ENCODE measurements at places on chromosomes 12 and 14. TPM values are rescaled to one million over a fixed set of nuclear protein-coding genes. Genes with fewer than 3 reads are reported as not detected.
A peak's percentile ranks its signal among the peaks of the same experiment; 100 is the strongest.

CYP46A1 gene
- 0.22 TPM for total RNA-seq

ABCC9 gene
- total RNA-seq = 0.63 TPM

SCFD1 gene
- total RNA-seq = 94.2 TPM

RASAL1 gene
- total RNA-seq = not detected

GRCh38 chr12:11705010-11705409, 55.5 kb downstream of the ETV6 start:
- DNase-seq = peak; percentile 70

DNA sequence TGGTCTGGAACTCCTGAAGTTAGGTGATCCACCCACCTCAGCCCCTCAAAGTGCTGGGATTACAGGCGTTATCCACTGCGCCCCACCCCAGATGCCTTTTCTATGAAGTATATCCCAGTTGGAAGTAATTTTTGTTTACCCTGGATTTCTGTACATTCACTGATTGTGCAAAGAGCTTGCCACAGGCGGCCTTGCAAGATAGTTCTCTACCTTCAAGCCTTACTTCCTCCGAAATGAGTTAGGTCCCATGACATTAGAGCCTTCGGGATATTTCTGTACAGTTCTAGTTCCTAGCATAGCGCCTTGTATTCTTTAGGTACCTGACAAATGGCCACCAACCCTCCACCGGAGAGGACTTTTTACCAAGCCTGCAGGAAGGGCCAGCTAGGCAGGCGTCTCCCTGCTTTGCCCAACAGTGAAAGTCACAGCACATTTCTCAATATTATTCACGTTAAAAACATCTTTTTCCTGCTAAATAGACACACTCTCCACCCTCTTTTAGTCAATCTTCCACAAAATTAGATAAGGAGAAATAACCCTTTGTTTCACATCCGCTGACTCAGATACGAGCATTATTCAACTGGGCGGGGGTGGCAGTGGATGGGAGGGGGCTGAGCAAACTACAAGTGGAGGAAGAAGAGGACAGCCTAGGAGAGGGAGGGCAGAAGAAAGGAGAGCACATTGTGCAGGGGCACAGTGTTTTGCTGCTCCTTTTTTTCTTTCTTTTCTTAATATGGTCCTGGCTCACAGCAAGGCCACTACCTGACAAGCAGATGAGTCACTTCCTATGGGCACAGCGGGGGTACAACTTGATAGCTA, 40.0 kb upstream of the CAPRIN2 start:
- DNase-seq = peak; percentile 89

DNA sequence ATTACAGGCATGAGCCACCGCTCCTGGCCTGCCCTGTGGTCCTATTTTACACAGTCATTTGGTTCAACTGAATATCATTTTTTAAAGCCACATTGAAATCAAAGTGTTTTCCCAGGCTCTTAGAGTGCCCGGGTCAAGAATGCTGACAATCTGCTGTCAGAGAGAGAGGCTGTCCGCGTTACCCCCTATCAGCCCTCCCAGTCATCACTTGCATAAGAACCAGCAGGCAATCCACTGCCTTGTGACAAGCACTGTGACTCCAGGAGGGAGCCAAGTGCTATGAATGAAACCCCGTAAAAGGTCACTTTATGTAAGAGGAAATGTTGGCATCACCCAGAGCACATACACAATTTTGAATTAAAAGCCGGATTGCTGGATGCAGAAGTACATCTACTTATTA, 13.5 kb downstream of the PHLDA1 start:
- DNase-seq = peak; percentile 82

DNA sequence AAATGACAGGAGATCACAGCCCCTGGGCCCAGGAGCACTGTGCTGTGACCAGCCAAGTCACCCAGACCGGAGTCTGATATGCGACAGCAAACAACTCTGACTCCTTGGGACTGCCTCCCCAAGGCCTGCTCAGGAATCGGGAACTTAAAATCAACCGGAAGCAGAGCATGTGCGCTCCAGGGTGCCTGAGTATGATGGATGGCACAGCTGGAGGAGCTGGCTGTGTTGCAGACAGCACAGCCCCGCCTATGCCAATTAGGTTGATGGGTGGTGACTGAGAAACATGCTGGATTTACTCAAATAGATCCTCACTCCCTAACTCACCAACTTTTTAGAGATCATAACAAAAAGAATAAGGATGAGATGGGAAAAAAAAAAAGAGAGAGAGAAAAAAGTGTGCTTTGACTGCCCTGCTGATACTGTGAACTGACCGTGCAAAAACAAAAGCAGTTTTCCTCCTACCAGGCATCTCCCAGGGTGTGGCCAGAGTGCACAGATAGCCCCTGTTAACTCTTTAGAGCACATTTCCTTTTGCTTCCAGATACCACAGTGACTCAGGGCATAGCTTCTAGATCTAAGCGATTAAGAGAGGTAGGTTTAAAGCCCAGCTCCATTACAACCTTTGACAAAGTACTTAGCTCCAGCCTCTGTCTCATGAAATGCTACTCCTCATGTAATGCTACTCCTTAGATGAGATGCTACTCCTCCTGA, 27.4 kb upstream of the STON2 start:
- DNase-seq = no peak

DNA sequence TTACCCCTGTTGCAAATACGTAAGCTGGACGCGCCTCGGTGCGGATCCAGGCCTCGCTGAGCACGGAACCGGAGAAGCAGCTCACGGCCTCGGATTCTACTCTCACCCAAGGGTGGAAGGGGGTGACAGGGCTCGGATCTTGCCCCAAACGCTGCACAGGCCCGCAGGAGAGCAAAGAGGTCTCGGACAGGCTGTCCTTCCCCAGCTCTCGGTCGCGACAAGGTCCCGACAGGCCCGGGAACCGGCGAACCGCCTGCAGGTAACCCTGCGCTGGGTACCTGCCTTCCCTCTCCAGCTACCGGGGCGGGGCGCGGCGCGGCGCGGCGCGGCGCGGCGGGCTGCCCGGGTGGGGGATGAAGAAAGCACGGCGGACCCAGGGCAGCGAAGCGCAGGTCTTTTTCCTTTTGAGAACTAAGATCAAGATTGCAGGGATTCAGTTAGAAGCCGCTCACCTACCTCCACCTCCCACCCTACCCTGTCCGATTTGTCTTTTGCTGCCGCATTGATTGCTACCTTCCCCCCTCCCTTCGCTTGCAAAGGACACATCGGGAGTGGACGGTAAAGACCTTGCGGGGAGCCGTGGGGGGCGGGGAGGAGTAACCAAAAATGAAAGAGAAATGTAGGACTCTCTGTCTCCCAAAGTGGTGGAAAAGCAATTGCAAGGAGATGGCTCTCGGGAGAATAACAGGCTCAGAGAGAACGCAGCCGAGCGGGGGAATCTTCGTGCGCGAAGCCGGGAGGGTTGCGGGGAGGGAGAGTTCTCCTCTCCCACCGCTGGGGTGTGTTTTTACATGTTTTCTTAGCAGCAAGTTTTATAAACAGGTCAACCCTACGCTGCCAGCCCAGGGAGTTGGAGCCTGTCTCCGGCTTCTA, 8.4 kb upstream of the TBX3 start:
- no peak for DNase-seq
